MCF 10A (cell line): ENCODE measurements at places on chromosomes 12 and 14.

- DNase-seq: no peak
Observed at GRCh38 chr14:78595797-78596196, 425.6 kb downstream of the NRXN3 start.

GRCh38 chr12:80766897-80767296 is 50.2 kb downstream of the MYF5 start:
- DNase-seq: no peak

DNA sequence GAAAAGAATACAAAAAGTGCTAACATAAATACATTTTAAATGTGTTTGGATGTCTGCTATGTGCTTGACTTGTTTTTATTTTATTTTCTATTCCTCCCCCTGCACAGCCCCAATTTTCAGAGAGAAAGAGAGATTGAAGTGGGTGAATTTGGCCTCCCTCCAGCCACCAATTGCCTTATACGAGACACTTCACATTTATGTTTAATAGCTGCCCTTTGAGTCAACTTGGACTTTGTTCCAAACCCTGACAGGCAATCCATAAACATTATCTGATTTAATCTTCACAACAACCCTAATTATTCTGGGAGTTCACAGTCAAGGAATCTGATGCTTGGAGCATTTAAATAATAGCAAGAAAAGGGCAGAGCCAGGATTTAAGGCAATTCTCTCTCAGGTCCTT is 161.7 kb downstream of the SLC15A4 start:
- no peak for DNase-seq

DNA sequence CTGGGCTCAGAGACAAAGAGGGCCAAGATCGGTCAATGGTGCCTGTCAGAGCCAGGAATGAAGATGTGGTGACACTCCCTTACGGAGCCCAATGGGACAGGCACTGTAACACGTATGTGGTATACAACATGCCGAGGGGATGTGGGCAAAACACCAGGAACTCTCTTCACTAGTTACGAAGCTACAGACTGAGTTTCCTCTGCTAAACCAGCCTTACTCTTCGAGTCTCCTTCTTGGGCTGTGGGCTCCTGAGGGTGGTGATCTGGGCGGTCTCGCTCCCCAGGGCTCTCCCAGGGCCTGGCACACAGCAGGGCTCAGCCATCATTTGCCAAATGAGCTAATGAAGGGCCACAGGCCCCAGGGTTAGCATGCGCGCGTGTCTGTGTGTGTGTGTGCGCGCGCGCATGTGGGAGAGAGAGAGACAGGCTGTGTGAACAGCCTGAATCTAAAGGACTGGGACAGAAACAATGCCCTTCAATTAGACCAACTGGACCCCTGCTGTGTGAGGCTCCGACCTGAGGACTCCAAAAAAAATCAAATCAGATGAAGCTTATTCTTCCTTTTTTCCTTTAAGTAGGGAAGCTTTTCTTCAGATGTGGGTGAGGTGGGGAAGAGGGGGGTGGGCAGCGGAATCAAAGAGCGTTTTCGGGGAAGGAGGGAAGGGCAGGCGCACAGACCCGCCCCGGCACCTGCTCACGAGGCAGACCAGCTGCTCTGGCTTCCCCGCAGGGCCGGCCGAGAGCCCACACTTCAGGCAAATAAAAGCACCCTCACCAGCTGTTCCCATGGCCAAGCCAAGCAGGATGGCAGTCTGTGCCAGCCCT is 42.5 kb downstream of the CCDC88C start:
- DNase-seq: no peak

GRCh38 chr12:65741656-65742017 is 82.6 kb upstream of the HMGA2 start:
- DNase-seq: peak; percentile 16

DNA sequence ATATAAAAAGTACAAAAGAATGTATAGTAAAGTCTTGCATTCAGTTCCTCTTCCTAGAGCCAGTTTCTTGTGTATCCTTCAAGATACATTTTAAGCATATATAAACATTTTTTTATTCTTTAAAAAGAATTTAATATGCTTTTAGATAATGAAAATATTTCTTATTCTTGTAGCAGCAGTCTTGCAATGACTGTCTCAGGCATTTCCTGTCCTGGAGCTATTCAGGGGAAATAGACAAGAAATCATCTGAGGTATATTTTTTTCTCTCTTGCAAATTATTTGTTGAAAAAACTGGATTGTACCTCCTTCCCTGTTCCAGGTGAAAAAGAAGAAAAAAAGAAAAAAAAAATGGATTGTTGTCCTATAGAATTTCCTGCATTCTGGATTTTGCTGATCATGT is 17.0 kb upstream of the ERBB3 start:
- DNase-seq: no peak

DNA sequence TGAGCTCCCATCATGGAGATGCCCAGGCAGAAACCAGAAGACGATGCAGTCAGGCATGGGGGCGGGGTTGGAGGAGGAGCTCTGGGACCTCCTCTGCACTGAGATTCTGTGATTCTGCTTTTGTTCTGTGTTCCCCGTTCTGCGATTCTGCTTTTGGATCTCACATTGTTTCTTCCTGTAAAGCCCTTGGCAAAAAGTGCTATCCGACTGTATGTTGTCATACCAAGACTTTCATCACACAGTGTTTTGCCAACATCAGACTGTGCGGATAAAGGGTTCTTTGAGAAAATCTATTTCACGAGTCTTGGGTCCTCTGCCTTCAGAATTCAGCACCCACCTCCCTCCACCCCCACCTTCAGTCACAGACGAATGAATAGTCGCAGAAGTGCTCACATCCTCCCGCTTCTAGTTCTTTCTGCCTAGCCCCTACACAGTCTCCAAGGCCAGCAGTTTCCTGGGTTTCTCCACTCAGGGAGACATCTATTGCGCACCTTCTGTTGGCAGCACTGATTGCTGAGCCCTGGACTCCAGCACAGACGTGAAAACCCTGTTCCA is 24.7 kb upstream of the PWP1 start:
- no peak for DNase-seq

DNA sequence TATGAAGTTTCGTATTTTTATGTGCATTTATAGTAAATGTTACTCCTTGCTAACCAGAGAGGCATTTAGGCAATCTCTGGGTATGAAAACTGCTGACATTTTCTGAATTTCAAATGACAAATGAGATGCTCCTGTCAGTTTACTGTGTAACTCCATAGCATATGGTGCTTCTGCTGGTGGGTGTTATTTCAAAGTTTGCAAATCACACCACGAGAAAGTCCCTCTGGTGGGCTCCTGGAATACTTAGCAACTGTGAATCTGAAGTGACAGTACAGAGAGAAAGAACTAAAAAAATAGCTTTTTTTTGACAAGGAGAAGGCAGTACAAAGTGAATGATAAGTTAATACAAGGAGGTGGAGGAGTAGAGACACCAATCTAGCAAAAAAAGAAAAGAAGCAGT is 161.5 kb downstream of the DERA start:
- DNase-seq: no peak

GRCh38 chr14:59020382-59020781 is 168.1 kb upstream of the DAAM1 start:
- DNase-seq: peak; percentile 41
